ENCODE measurements at places on chromosomes 11 and 22.
A peak's percentile ranks its signal among the peaks of the same experiment; 100 is the strongest.

DNA sequence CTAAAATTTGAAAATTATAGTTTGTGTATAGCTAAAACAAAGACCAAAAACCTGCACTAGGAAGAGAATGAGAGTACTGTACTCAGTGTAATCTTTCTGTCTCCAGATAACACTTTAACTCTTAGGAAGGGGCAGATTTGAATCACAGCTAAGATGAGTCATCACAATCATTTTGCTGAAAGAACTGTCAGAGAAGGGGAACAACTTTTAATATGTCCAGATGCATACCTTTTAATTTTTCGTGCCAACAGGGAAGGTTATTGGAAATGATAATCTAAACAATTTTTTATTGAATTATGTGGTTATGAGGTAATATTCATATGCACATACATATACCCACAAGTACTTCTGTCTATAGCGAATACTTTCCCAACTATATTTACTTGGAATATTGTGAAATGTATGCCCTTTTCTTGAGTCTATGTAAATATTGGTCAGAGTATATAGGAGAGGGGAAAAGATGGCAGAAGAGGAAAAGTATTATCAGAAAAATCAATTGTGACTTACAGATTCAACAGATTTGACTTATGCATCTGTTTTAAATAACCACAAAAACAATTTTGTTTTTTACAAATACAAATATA is 51.1 kb upstream of the MUC15 start:
- DNase-seq = no peak

DNA sequence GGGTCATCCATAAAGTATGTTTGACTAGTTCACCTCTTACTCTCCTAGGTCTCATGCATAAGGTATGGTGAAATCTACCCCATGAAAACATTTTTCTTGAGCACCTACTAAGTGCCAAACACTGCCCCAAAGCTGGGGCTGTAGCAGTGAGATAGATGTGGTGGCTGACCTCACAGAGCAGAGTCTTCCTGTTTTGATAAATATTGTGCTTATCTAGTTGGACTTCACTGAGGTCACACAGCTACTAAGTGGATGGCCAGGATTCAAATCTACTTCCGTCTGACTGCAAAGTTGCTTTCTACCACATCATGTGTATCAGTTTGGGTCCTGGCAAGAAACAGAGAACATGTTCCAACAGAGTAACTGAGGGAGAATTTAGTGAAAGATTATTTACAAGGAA is 6.4 kb upstream of the HTATIP2 start:
- no peak for DNase-seq

- no peak for DNase-seq
Observed at GRCh38 chr22:43592476-43592875, 180.7 kb downstream of the MPPED1 start.

DNA sequence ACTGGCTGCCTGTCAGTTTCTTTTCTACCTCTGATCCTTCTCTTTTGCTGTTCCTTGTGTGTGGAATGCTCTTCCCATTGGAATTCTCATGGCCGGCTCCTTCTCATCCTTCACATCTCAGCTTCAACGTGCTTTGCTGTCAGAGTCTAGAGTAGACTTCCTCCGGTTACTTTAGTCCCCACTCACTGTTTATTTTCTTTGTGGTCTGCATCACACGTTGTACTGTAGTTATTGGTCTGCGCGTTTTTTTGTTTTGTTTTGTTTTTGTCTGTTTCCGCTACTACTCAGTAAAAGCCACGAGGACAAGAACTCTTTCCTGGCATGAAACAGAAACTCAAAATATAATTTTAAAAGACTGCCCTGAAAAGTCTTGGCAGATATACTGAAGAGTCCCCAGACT is 121.3 kb upstream of the SEZ6L start:
- DNase-seq = no peak

DNA sequence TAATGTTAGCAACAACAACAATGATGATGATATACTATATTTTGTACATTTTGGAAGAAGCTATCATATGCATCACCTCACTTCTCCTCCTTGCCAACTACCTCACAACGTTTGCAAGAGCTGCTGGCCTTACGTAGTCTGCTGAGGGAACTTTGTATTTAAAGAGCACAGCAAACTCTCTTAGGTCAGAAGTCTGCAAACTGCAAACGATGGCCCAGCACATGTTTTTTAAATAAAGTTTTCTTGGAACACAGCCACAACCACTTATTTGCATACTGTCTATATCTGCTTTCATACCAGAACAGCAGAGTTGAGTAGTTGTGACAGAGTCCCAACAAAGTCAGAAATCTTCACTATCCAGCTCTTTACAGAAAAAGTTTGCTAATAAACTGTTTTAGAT is 261.7 kb downstream of the TENM4 start:
- no peak for DNase-seq

DNA sequence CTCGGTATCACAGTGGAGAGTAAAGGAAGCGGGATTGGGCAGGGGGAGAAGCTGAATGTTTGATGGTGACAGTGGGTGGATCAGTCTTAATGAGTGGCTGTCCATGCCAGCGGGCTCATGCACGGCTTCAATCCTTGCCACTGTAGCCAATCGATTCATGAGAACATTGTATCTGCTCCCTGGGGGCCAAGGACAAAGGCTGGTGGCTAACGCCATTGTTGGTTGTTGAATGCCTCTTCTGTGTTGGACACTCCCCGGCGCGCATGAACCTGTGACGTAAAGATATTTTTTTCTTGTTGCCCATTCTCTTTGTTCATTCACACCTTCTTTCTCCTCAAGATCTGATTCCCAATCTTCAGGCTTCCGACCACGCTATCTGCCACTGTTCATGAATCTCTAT is 20.9 kb upstream of the ATXN10 start:
- DNase-seq = no peak

- no peak for DNase-seq
Observed at GRCh38 chr11:2555336-2555735, 110.5 kb downstream of the KCNQ1 start.

GRCh38 chr11:102111787-102112508 is 1.7 kb downstream of the YAP1 start:
- peak; percentile 59 for DNase-seq

- DNase-seq = no peak
Observed at GRCh38 chr22:26463101-26463661, 20.4 kb downstream of the HPS4 start.

GRCh38 chr22:42925598-42925997 is 68.5 kb upstream of the ARFGAP3 start:
- no peak for DNase-seq

GRCh38 chr11:1727096-1727690 is 23.2 kb downstream of the IFITM10 start:
- no peak for DNase-seq

DNA sequence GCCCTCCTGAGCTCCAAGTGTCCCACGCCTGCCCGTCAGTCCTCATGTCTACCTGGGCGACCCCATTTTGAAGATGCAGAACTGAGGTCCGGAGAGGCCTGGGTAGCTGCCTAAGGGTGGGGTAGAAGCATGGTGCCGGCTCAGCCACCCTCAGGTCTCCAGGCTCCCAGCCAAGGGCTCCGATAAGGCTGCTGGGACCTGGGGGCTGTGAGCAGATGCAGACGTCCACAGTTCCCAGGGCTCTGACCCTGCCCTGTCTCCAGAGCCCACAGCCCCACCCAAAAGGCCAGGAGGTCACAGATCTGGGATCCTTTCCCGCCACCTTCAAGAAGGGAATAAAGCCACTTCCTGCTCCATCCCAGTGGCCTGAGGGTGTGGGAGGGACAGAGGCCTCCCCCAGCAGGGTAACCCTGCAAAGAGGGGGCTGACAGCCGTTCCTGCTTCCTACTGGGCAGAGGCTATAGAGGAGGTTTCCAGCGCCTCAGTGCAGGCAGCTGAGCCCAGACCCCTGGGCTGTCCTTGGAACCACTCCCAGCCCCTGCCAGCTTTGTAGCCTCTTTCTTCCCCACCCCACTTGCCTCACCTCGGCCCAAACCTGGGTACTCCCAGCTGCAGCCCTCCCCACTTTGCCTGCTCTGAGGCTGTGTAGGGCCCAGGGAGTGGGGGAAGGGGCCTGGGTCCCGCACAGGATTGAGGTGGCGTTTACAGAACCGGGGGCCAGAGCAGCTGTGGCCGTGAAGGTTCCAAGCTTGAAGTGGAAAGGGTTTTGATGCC is 85.5 kb downstream of the CDKN1C start:
- no peak for DNase-seq

- DNase-seq = no peak
Observed at GRCh38 chr11:111107501-111107900, 138.0 kb upstream of the POU2AF2 start.

- DNase-seq = no peak
Observed at GRCh38 chr11:106409222-106409621, 331.8 kb downstream of the AASDHPPT start.

GRCh38 chr11:125263268-125263790 is 98.8 kb downstream of the PKNOX2 start:
- DNase-seq = peak; percentile 97

GRCh38 chr22:24271386-24271854 is 789 bp downstream of the SPECC1L start:
- DNase-seq = no peak

- DNase-seq = no peak
Observed at GRCh38 chr11:114914231-114915005, 236.1 kb downstream of the NXPE2 start.

- no peak for DNase-seq
Observed at GRCh38 chr22:39244136-39244495, 666 bp downstream of the PDGFB start.

GRCh38 chr22:32776802-32777201 is 24.7 kb upstream of the TIMP3 start:
- DNase-seq = no peak

DNA sequence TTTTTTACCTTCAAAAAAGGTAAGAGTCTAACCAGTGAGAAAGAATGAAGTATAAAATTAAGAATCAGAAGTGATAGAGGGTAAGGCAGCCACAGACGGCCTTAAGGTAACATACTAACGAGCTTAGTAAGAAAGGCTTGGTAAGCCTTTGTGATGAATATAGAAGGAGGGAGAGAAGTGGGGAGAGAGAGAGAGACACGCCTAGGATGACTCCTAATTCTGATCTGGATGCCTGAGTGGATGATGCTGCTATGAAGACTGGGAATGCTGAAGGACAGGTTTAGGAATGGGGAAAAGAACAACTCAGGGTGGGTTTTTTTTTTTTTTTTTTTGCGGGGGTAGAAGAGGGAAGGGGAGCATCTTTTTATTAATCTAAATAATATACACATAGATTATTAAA is 4.8 kb downstream of the FBXO3 start:
- DNase-seq = no peak

DNA sequence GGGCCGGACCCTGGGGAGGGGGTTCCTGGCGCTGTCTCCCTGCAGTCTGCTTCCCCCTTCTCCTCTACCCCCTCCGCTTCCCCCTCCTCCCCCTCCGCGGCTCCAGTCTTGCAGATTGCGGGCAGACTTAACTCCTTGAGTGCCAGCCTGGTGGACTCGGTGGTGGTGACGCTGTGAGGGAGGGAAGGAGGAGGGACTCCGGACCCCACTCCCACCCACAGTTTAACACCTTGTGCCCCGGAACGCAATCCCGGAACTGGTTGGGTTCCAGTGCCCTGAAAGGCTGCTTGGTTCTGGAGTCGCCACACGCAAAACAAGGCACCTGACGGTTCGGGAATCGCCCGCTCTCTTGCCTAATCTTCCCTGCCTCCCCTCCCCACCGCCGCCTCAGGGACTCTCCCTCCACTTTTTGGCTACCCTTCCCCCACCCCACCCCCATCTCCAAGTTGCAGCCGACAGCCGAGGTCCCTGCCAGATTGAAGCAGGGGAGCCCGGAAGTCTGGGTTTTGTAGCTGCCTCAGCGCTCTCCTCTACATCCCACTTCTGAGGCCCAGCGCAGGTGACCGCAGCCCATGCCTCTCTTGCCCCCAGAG is 3.9 kb upstream of the BCL9L start:
- DNase-seq = peak; percentile 70

GRCh38 chr22:30079952-30080533 is at the start of gene HORMAD2:
TSS of gene HORMAD2 (plus strand) at chr22:30080464. CDS start at chr22:30093953, 13,489 bp downstream.
- DNase-seq = peak; percentile 35

DNA sequence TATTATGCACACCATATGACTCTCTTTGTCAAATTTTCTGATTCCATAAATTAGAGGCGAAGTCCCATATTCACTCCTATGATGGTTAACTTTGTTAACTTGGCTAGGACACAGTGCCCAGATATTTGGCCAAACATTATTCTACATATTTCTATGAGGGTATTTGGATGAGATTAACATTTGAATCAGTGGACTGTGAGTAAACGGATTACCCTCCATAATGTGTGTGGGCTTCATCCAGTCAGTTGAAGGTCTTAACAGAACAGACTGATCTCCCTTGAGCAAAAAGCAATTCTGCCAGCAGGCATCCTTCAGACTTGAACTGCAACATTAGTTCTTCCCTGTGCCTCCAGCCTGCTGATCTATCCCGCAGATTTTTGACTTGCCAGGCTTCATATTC is 69.9 kb downstream of the FZD4 start:
- no peak for DNase-seq

DNA sequence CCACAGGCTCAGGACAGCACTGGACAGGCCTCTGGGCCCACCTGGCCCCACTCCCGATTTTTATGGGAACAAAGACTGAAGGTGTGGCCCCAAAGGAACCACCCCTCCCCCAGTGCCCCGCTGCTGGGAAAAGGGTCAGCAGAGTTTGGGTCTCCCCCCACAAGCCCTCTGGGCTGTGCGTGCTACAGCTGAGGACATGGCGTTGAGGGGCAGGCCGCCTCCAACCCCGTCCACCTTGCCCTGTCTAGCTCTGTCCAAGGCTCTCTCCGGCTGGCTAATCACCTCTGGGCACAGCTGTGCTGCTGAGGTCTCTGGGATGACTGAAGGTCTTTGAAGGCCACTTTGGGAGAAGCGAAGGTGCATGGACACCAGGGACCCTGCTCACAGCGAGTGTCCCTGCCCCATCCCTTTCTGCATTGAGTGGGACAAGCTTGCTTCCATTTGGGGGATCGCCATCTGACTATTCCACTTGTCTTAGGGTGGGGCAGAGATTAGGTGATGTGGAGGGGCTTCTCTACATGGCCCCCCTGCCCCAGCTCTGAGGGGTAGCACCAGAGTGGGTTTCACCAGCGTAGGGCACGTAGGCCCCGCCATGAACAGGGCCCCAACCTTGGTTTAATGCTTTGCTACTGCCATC is 6.5 kb downstream of the ASCL2 start:
- no peak for DNase-seq

DNA sequence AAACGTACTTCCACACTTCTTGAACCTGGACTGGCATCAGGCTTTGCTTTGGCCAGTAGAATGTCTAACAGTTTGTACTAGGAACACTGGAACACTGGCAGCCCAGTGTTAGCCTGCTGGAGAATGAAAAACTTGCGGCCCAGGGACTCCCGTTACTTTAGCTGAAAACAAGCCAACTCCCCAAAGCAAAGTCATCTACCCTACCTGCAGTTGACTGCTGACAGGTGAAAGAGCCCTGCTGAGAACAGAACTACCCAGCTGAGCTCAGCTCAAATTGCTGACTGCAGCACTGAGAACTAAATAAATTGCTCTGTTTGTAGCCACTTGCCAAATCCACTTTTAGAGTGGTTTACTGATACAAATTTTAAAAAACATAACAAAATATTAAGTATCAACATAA is 342.5 kb downstream of the LRRC4C start:
- no peak for DNase-seq

GRCh38 chr11:12066799-12067508 is 43.4 kb upstream of the MICAL2 start:
- no peak for DNase-seq
